B cell (primary cell): ENCODE measurements at places on chromosomes 16 and 17. TPM values are rescaled to one million over a fixed set of nuclear protein-coding genes. Genes with fewer than 3 reads are reported as not detected.

CRAMP1 gene
- 21.0 and 29.1 TPM in 2 replicates for polyA plus RNA-seq

SYCE1L gene
- polyA plus RNA-seq, result 0.46 and 0.65 TPM in 2 replicates

- DNase-seq, result no peak
Measured at GRCh38 chr16:4602331-4602730, 12.4 kb downstream of the UBALD1 start.

DNA sequence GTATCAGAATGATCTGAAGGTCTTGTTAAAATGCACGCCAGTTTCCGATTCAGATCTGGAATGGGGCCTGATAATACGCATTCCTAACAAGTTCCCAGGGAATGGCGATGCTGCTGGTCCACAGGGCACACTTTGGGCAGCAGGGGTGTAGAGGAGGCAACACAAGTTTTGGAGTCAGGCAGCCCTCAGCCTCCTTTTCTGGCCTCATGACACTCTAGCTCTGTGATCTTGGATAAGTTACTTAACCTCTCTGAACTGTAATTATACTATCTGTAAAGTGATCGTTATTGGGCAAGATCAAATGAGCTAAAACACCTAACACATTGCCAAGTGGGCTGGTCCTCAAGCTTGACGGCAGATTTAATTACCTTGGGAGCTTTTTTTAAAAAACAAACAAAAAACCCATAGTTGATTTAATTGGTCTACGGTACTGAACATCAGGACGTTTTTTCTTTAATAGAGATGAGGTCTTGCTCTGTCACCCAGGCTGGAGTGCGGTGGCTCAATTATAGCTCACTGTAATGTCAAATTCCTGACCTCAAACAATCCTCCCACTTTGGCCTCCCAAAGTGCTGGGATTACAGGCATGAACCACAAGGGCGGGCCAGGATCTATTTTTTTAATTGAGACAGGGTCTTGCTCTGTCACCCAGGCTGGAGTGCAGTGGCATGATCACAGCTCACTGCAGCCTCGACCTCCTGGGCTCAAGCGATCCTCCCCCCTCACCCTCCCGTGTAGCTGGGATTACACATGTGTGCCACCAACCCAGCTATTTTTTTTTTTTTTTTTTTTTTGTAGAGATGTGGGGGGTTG is 10.0 kb upstream of the MRPS23 start:
- DNase-seq, result no peak

- DNase-seq, result peak; percentile 35
Measured at GRCh38 chr16:1564325-1564724, 30.9 kb downstream of the TMEM204 start.

GRCh38 chr16:75443298-75443697 is 10.0 kb upstream of the CFDP1 start:
- no peak for DNase-seq

DNA sequence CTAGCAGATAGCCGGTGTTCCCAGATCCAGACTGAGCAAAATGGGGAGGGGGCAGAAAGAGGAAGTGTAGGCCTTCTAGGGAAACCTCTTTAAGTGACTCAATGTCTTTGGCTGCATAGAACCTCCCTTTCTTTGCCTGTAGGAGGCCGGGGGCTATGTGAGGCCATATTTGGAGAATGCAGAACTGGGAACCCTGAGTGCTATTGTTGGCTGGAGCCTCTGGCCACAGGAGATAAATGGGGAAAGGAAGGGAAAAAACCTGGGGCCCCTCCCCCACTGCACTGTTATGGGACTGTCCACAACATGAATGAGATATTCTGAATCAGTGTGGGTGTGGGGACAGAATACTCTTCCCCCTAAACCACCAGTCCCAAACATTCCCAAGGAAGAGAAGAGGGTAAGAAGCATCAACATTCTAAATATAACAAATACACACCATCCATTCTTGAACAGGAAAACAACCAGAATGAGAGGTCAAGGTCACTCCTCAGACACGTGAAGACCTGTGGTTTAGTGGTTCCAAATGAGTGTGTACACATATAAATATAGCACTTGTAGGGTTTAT is 2.4 kb downstream of the VPS25 start:
- DNase-seq, result no peak

DNA sequence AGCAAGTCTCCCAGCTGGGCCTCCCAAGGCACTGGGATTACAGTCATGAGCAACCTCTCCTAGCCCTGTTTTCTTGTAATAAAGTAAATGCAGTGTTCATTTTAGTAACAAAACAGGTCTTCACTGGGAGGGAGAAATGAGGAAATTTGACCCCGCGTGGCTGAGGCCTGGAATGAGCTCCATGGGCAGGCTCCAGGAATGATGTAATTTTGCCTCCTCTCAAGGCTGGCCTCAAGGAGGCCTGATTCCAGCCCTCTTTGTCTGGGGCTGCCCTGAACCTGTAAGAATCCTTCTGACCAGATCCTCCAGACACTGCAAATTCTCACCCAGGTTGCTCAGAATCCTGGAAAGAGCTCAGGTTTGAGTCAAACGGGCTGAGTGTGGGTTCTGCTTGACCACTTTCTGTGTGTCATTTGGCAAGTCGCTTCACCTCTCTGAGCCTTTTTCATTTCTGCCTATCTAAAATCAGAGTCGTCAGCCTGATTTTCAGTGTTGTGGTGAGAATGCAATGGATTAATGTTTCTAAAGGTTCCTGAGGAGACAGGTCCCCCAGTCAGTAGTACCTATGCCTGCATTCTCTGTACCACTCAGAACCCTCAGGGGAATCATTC is 57.1 kb downstream of the RAB11FIP4 start:
- no peak for DNase-seq

- no peak for DNase-seq
Measured at GRCh38 chr16:82684256-82684655, 57.5 kb downstream of the CDH13 start.

DNA sequence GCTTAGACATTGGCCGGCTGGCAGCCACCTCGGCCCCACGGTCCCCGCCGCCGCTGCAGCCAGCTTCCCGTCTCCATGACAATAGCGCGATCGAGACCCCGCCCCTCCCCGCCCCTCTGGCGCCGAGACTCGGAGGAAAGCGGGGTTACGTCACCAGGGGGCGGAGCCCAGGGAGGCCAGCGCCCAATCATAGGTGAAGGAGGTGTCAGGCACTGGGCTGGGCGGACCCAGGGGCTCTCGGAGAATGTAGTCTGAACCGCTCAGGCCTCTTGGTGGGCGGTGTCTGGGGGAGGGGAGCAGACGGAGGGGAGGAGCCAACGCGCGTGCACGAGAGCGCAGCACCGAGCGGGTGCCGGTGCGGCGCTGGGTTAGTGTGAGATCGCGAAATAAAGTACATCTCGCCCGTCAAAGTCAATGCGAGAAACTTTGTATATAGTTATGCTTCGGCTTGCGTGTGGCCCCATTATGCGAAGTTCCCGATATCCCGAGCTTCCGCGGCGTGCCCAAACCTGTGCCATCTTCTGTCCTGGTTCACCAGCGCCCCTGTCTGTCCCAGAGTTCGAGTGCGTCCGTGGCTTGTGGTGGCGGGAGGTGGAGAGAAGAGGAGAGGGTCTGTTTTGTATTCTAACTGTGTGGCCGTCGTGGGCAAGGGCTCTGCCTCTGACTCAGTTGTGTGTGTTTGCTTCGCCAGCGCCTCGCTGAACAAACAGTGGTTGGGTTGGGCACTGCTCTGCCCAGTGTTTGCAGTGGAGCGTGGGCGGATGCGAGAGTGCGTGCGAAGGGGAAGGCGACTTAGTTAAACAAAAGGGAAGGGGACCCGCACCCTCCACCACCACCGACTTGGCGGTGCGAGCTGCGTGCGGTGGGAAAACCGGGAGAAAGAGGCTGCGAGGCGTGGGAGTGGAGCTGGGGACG is 1.3 kb upstream of the IRX5 start:
- DNase-seq, result peak; percentile 94
